Left cardiac atrium (tissue), 4 donors: ENCODE measurements at places on chromosomes 11 and 22.

DNA sequence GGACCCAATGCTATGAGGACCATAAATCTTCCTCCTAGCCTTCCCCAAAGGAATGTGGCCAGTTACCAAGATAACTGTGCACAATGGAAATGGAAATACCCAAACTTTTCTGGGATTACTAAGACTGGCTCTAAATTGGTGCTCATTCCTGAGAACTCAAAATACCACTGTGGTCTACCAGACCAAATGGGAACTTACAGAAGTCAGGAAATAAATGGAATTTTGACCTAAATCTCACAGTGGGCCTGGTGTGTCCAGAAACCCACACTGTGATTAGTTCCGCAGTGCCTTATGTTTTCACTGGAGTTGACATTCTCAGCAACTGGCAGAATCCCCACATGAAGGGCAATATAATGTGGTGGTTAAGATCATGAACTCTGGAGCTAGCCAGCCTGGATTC is 99.4 kb upstream of the ZC3H12C start:
- no peak for DNase-seq

DNA sequence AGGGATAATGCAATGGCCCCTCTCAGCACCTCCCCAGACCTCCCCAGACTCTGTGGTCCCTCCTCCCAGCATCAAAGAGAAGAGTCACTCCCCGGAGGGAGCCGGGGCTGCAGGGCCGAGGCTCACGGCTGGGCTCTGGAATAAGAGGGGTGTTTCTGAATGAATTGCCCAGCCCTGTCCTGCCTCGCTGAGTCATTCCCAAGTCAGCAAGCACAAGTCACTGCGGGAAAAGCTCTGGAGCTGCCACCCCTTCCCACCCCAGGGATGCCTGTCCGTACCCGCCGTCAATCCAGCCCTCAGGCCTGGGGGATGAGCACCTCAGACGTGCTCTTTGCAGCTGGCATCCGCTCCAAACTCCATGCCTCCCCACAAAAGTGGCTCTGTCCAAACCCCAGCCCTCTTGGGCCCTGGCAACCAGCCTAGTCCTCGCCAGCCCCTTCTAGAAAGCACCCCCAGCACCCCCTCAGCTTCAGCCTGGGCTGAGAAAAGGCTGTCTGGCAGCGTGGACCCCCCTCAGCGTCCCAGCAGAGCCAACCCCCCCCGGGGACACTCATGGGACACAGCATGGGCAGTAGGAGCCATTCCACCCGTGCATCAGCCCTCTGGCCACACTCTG is 22.7 kb downstream of the CELSR1 start:
- DNase-seq, result no peak

DNA sequence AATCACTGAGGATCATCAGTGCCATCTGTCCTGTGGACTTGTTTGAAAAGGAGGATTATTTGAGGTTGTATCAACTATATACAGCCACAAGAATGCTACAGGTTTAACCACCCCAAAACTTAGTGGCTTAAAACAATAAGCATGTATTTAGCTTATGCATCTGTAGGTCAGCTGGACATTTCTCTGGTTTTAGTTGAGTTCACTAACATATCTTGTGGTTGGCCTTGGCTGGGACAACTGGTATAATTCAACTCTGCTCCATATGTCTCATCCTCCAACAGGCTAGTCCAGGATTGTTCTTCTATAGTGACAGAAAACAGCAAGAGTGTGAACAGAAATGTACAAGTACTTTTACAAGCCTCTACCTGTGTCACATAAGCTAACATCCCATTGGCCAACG is 49.9 kb upstream of the SOX6 start:
- no peak for DNase-seq

- DNase-seq, result no peak
These were observed 796 bp downstream of the POLDIP3 start for GRCh38 chr22:42613872-42614301.

- no peak for DNase-seq
These were observed 12.5 kb downstream of the RAC2 start for GRCh38 chr22:37231406-37232139.

DNA sequence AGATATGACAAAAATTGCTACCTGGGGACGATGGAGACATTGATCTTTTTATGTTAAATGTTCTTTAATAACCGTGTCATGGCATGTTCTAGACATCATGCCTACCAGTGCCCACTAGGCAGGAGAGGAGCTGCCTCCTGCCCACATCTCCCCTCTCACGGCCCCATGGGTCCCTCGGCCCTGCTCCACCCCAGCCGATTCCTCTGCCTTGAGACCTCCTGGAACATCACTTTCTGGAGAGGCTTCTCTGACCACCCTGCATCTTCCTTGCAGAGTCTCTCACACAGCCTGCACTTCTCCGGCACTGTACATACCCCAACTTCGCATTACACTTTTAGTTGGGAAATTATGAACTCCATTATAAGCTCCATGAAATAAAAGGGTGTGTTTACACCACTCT is 16.8 kb downstream of the EFCAB6 start:
- DNase-seq, result no peak

DNA sequence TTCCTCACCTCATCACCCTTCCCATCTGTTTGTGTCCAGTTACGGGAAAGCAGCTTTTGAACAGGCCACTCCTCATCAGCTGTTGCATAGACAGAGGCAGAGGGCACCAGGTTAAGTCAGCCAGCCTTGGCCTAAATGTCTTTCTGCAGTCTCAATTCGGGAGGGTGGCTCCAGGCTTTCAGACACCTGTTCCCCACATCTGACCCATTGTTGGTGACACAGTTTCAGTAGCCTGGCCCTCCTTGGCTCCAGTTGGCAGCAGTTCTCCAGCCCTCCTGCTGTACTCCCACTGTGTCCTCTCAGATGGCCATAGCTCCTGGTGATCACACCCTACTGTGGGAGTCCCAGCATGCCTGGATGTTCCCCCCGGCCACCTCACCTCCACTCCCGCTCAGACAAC is 70.8 kb upstream of the MYOD1 start:
- DNase-seq, result no peak
